PC-9 (cell line): ENCODE measurements at places on chromosomes 1 and 21.
A peak's percentile ranks its signal among the peaks of the same experiment; 100 is the strongest.

GRCh38 chr1:180757657-180758056 lies 125.8 kb downstream of the XPR1 start:
- H3K4me3 ChIP-seq: no peak overlapping the region
- no peaks in the 10 kb centered on the region for H3K36me3 ChIP-seq
- DNase-seq: no peak
- no peaks in the 10 kb centered on the region for H3K27me3 ChIP-seq

- H3K4me1 ChIP-seq: peaks cover 24% of the 10 kb centered on the region
- H3K36me3 ChIP-seq: no peaks in the 10 kb centered on the region
- no peaks in the 10 kb centered on the region for H3K27me3 ChIP-seq
- H3K4me3 ChIP-seq: no peak overlapping the region
Measured at GRCh38 chr1:117611121-117611601, 5.3 kb downstream of the TENT5C start.

GRCh38 chr1:224615861-224616755 lies at the start of gene CNIH3:
Gene CNIH3 (plus strand): TSS chr1:224616317. CDS start chr1:224617175, 858 bp downstream.
- H3K27ac ChIP-seq: peak within 1 kb of the TSS; percentile 23; the same call in 1 of the 2 replicates
- H3K4me1 ChIP-seq: peaks cover 34% of the 10 kb centered on the region
- no peaks in the 10 kb centered on the region for H3K27me3 ChIP-seq
- peak; percentile 75 for DNase-seq

DNA sequence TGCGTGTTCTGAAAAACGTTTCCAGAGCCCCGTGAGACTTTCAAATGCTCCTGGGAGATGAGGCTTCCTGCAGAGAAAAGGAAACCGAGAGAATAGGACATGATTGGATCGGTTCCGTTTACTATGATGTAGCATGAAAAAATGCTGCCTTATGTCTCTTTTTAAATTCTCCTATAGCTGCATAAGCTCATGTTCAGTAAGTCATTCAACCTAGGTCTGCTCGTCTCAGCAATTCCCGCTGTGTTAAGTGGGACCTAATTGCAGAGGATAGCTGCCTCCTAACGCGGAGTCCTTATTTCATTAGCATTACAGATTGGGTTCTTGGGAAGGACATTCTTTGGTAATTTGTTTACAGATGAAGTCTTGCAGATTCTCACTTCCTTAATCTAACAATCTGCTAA lies 165.3 kb downstream of the GALNT2 start:
- DNase-seq: no peak
- no peak overlapping the region for H3K4me3 ChIP-seq
- no peak overlapping the region for H3K27ac ChIP-seq
- 0 out of 2 replicates have a peak, but pooled peaks cover 7% of the 10 kb centered on the region for H3K36me3 ChIP-seq
- no peaks in the 10 kb centered on the region for H3K4me1 ChIP-seq

DNA sequence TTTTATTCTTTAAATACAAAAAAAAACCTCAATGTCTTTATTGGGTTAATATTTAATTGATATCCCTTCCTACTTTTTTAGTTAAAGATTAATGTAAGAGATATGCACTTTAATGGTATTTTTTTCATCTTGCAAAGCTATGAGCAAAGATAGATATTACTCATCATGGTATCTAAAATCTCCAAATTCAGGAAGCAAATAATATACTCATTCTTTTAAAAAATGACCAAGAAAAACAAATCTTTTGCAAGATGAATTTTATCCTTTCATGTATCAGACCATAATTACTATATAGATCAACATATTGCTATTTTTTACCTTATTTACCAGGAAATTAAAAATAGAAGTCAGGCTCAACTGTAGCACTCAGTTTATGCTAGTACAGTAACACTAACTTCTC lies 330.4 kb downstream of the KCNT2 start:
- H3K4me3 ChIP-seq: no peak overlapping the region
- no peaks in the 10 kb centered on the region for H3K4me1 ChIP-seq
- H3K27me3 ChIP-seq: no peaks in the 10 kb centered on the region
- DNase-seq: no peak

DNA sequence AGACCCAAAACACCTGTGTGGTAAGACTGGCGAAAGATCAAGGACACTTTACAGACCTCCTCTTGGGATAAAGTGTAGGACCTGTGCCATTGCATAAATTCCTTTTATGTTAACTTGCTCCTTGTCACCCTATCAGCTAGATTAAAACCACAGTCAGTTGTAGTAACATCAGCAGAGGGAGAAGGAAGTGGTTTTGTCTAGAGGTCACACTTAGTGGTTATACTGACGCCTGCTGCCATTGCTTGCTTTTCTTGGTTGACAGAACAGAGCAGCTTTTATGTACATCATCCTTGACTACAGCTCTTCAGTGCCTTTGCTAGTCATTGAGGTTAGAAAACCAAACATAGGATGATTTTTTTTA lies 101.4 kb downstream of the PBX1 start:
- peak overlapping the region; percentile 99 for H3K27ac ChIP-seq
- H3K4me3 ChIP-seq: peak overlapping the region; percentile 39; the same call in 1 of the 2 replicates
- peaks cover 81% of the 10 kb centered on the region for H3K4me1 ChIP-seq

- H3K36me3 ChIP-seq: no peaks in the 10 kb centered on the region
- no peak overlapping the region for H3K4me3 ChIP-seq
- no peaks in the 10 kb centered on the region for H3K27me3 ChIP-seq
- H3K4me1 ChIP-seq: no peaks in the 10 kb centered on the region
- no peak overlapping the region for H3K27ac ChIP-seq
Measured at GRCh38 chr1:59261537-59261936, 35.4 kb upstream of the FGGY start.

GRCh38 chr1:35539824-35540261 lies 17.4 kb downstream of the KIAA0319L start:
- no peaks in the 10 kb centered on the region for H3K27me3 ChIP-seq
- no peak overlapping the region for H3K27ac ChIP-seq
- DNase-seq: no peak
- H3K4me1 ChIP-seq: peaks cover 5% of the 10 kb centered on the region; the same call in 1 of the 2 replicates
- no peak overlapping the region for H3K4me3 ChIP-seq

DNA sequence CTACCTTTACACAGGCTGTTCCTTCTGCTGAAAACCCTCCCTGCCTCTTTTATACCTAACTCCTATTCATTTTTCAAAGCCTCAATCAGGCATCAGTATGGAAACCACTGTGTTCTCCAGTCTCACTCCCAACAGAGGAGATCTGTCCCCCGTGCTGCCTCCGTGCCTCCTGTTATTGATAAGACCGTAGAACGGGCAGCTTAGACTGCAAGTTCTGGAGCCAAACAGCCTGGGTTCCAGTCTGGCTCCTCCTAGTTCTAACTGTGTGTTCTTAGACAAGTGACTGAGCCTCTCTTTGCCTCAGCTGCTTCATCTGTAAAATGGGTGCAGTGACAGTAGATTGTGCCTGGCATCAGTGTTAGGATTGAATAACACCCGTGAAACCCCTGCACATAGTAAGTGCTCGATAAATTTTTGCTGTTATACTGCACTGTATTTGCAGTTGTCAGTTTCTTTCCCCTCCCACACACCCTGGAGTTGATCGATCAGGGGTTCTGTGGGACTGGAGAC lies 17.0 kb upstream of the IFFO2 start:
- no peak overlapping the region for H3K4me3 ChIP-seq
- H3K27me3 ChIP-seq: no peaks in the 10 kb centered on the region
- peaks cover 10% of the 10 kb centered on the region; the same call in 1 of the 2 replicates for H3K4me1 ChIP-seq
- no peak for DNase-seq
- H3K27ac ChIP-seq: no peak overlapping the region
